ENCODE measurements at places on chromosomes 5 and 9.
A peak's percentile ranks its signal among the peaks of the same experiment; 100 is the strongest.

DNA sequence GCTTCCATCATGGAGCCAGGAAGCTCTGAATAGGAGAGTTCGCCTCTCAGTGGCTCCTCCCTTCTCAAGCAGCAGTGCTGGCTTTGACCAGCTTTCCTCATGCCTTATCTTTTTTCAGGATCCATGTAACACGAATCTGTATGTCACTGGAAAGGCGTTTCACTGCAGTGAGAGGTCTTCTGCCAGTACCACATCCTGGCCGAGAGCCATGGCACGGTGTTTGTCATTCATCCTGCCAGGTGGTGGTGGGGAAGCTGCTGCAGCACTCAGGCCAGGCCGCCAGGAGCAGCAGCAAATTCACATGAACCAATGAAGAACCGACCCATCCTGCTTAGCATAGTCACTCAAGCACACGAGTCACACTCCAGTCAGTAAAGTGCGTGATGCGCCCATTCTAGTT is 179.0 kb downstream of the FANCC start:
- no peaks in the 10 kb centered on the region for H3K27me3 ChIP-seq
- peaks cover 15% of the 10 kb centered on the region for H3K4me1 ChIP-seq
- no peak overlapping the region for H3K4me3 ChIP-seq
- H3K36me3 ChIP-seq: no peaks in the 10 kb centered on the region
- no peak for DNase-seq
- H3K27ac ChIP-seq: no peak overlapping the region

- no peaks in the 10 kb centered on the region for H3K27me3 ChIP-seq
- H3K36me3 ChIP-seq: peaks cover 1% of the 10 kb centered on the region
- H3K27ac ChIP-seq: peak overlapping the region; percentile 5
- peaks cover 62% of the 10 kb centered on the region for H3K4me1 ChIP-seq
Measured at GRCh38 chr9:15426019-15426418, 3.3 kb downstream of the SNAPC3 start.

GRCh38 chr5:110957934-110958333 is 113.6 kb upstream of the TSLP start:
- H3K4me1 ChIP-seq: no peaks in the 10 kb centered on the region
- H3K4me3 ChIP-seq: no peak overlapping the region
- H3K27me3 ChIP-seq: no peaks in the 10 kb centered on the region
- no peak for DNase-seq
- H3K27ac ChIP-seq: no peak overlapping the region

GRCh38 chr9:9992936-9993335 is 619.9 kb downstream of the PTPRD start:
- H3K4me3 ChIP-seq: no peak overlapping the region
- H3K27me3 ChIP-seq: no peaks in the 10 kb centered on the region
- H3K27ac ChIP-seq: no peak overlapping the region
- DNase-seq: no peak
- H3K36me3 ChIP-seq: no peaks in the 10 kb centered on the region

DNA sequence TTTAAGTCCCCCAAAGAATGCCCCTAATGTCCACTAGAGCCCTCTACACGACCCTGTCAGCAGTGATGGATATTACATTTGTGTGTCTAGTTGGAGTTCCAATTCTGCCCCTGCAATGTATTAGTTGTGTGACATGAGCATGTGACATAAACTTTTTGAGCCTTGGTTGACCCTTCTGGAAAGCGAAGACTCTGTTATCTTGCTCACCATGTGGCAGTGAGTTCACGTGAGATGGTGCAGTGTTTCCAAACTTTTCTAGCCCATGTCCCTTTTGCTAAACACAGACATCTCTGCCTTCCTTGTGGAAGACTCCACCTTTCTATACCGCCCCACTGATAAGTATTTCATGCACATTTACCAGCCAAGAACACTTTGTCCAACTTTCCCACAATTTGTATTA is 87.0 kb upstream of the BOD1 start:
- H3K4me1 ChIP-seq: peaks cover 45% of the 10 kb centered on the region
- DNase-seq: no peak
- no peaks in the 10 kb centered on the region for H3K36me3 ChIP-seq
- no peak overlapping the region for H3K27ac ChIP-seq

DNA sequence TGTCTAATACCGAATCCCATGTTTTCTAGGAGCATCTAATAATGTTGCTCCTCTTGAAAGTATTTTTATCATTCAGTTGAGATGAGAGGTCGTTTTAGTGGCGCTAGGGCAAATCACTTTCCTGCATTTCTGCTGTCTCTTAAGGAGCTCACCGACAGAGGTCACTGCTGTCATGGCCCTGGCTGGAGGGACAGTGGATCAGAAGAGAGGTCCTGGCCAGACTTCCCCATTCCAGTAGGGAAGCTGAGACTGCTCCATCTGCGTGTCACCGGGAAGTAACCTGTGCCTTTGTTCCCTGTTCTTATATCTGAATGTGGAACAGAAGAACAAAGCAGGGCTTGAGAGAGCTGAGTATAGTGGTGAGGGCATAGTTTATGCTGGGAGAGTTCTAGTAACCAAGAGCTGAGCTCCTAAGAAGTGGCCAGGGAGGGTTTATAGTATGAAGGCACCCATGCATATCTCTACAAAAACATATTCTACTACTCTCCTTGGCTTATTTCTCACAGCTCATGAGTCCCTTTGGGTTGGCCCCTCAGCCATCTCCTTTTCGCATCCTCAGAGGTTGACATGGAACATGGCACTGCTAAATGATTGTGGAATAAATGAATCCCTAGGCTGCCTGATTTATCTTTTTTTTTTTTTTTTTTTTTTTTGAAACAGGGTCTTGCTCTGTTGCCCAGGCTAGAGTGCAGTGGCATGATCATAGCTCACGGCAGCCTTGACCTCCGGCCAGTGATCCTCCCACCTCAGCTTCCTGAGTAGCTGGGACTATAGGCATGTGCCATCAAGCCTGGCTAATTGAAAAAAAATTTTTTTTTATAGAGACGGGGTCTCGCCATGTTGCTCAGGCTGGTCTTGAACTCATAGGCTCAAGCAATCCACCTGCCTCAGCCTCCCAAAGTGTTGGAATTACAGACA is 27.2 kb downstream of the ATP6V0E1 start:
- H3K4me3 ChIP-seq: no peak overlapping the region
- H3K36me3 ChIP-seq: no peaks in the 10 kb centered on the region
- H3K27ac ChIP-seq: no peak overlapping the region
- peaks cover 81% of the 10 kb centered on the region for H3K4me1 ChIP-seq

GRCh38 chr5:175517824-175518450 is 39.6 kb downstream of the SFXN1 start:
- no peak overlapping the region for H3K27ac ChIP-seq
- DNase-seq: no peak
- peaks cover 90% of the 10 kb centered on the region for H3K36me3 ChIP-seq
- H3K27me3 ChIP-seq: no peaks in the 10 kb centered on the region
- no peaks in the 10 kb centered on the region for H3K4me1 ChIP-seq

- peaks cover 33% of the 10 kb centered on the region for H3K36me3 ChIP-seq
- no peak for DNase-seq
- H3K4me1 ChIP-seq: peaks cover 5% of the 10 kb centered on the region
- no peak overlapping the region for H3K27ac ChIP-seq
- H3K4me3 ChIP-seq: no peak overlapping the region
Measured at GRCh38 chr9:114218264-114219120, 63.2 kb downstream of the COL27A1 start.

DNA sequence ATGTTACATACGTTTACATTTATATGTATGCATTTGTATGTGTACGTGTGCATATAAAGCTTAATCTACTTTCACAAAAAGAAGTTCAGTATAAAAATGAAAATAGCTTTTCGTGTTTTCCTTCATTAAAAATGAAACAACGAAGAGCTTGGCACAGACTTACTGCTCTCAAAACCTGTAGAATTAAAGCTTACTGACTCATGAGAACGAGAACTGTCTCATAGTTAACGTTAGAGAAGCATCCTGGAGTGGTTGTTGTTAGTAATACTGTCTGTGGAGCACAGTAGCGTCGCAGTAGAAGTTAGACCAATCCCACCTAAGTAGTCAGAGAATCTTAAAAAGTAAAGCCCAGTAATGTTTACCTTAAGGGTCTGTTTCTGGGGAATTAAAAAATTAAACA is 1.3 kb downstream of the MAT2B start:
- H3K27ac ChIP-seq: peak overlapping the region; percentile 92
- no peaks in the 10 kb centered on the region for H3K27me3 ChIP-seq
- DNase-seq: no peak
- peaks cover 41% of the 10 kb centered on the region for H3K4me1 ChIP-seq
- H3K4me3 ChIP-seq: peak overlapping the region; percentile 99

Data from HepG2 (cell line).